ENCODE measurements at places on chromosomes 2 and 18. TPM values are rescaled to one million over a fixed set of nuclear protein-coding genes. Genes with fewer than 3 reads are reported as not detected.

PTPRN gene
- 0.90 TPM for polyA plus RNA-seq

UGT1A8 gene
- 0.05 TPM for polyA plus RNA-seq

DPYSL5 gene
- polyA plus RNA-seq = 6.8 TPM

DNAH6 gene
- 0.13 TPM for polyA plus RNA-seq

MAL gene
- not detected for polyA plus RNA-seq

KIAA2012 gene
- 0.05 TPM for polyA plus RNA-seq

CTNNA2 gene
- 0.72 TPM for polyA plus RNA-seq

NT5C1B gene
- polyA plus RNA-seq = not detected

- DNase-seq = no peak
These were observed 32.5 kb downstream of the HS6ST1 start for GRCh38 chr2:128286011-128286721.

GRCh38 chr2:85861180-85861579, 27.6 kb downstream of the ST3GAL5 start:
- DNase-seq = no peak

DNA sequence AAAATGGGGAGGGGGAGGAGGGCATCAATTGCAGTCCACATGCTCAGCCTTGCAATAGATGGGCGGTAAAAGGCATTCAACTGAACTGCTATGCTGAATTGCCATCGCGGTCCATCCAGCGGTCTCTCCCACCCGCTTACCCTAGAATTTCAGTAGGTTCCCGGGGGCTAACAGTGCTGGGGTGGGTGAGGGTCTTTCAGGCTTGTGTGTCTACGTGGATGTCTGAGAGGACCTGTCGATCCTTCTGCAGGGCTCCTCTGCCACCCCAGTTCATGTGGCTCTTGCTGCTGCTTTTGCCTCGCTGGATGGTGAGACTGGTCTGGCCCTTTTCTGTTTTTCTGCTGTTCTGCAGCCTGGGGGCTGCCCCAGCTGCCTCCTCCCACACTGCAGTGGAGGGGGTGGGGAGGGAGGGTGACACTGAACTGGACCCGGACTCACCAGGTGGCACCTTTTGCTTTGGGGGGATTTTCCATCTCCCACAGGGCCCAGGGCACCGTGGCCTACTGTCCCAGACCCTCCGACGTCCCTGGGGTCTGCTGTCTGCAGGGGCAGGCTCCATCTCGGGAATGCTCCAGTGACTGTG, 14.1 kb downstream of the ACKR3 start:
- no peak for DNase-seq

GRCh38 chr2:101983928-101984327, 7.8 kb upstream of the IL1R2 start:
- DNase-seq = no peak

GRCh38 chr2:120778244-120778643, 42.6 kb downstream of the GLI2 start:
- no peak for DNase-seq

DNA sequence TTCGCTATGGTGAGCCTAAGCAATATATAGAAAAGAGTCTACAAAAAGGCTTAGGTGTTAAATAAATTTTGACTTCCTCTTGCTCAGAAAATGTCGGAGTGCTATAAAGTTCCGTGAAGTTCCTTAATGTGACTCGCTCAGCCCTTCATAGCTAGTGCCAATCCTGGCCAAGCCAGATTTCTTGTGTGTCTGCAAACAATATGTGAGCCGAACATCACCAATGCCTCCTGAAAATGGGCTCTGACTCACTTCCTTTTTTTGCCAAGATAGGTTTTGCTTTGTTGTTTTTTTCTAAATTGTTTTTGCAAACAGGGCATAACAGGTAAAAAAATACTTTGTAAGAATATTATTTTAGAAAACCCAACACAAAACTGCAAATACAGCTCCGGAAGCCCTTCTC, 26.1 kb downstream of the CDC42EP3 start:
- no peak for DNase-seq

DNA sequence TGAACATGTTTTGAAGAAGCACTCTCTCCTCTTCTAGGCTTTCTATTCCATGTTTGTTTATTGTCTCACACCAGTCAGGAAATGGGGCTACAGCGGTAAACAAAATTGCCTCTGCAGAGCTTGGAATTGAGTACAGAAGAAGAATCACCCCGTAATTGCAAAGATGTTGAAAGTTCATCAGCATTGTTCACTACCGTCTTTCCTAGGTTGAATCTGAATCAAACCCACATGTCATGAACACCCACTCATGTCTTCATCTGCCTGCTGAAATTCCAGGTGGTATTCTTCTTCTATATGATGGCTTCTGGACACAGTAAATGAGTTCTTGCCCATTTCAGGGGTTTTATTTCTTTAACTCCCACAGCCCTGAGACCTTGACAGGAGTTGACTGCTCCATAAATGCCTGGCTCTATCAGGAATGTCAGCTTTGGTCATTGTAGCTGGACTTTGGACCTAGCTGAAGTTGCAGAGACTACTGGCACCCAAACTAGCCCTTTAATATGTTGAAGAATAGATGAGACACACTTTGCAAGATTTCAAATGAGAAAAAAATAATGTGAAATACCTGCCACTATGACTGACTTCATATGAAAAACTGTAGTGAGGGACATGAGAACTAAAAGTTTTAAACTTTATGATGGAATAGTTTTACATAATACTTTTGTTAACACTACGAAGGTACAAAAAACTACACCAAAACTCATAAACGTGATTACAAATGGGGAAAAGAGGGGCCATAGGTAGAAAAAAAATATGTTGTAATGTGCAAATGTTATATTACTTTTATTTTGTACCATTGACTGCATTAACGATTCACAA, 1235.3 kb upstream of the ZEB2 start:
- no peak for DNase-seq

- DNase-seq = no peak
These were observed 159.1 kb downstream of the PPP1R1C start for GRCh38 chr2:182144776-182145165.

DNA sequence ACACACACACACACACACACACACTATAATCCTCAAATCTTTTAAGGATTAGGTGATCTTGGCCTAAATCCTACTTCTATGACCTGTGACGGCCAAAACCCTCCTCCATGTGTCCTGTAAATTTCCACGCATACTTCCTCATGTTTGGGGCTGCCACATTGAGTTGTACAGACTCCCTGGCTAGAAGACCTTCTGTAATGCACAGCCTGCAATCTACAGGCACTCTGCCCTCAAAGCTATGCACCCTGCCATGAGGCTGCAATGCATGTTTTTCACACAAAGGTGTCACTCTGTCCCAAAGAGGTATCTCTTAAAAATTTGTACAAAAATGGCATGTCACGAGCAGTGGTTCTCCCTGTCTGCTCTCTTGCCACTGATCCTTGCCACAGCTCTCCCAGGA, 26.4 kb upstream of the B4GALT6 start:
- DNase-seq = peak; percentile 4

- no peak for DNase-seq
These were observed 1.9 kb downstream of the DUSP2 start for GRCh38 chr2:96143231-96143847.

DNA sequence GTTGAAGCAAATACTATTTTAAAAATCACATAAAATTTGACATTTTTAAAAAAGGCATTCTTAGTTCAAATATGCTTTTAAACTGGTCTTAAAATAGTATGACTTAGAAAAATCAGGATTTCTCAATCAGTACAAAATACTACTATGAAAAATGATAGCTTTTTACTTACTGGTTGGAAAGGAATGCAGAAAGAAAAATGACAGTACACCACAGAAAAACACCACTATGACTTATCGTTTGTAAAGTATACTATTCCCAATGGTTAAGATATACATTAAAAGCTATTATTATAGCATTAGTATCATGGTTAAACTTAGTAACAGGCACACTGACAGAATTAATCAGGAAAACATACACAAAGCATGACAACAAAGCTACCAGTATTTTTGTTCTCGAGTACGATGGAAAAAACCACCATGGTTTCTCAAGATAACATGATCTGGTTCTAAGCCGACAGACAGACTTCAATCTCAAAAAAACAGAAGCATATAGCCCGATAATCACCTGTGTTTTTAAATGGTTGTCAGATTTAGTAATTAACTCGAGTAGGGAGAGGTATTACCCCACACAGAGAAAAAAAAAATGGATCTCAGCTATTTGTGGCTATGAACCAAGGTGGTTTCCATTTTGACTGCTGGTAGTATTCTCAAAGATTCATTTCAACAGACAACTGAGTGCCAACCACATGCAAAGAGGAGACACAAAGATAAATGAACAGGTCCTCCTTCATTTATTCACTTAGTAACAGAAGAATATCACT, 39.1 kb downstream of the CUL3 start:
- DNase-seq = no peak

GRCh38 chr2:54986264-54986663, 64.0 kb downstream of the RTN4 start:
- no peak for DNase-seq

DNA sequence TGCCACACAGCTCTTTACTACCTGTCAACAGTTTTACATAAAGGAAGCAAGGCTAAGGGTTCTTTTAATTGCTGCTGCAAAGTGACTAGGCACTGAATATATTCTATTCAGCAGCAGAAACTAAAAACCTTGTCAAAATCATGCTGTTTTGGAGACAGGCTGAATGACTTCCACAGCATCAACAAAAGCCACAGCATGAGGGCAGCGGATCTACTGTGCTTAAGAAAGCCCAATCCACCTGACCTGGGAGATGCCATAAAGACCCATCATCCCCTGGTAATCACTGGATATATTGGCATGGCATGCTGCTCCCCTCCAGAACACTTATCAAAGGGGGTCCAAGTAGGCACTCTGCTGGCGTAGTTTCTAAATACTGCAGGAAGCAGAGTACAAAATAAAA, 715.1 kb upstream of the SLC8A1 start:
- DNase-seq = no peak

- DNase-seq = no peak
These were observed 187.3 kb downstream of the VAPA start for GRCh38 chr18:10100941-10101701.

- DNase-seq = peak; percentile 84
These were observed 3.6 kb downstream of the IGFBP2 start for GRCh38 chr2:216636551-216637450.

- DNase-seq = no peak
These were observed 44.1 kb upstream of the SIX3 start for GRCh38 chr2:44897406-44897805.

DNA sequence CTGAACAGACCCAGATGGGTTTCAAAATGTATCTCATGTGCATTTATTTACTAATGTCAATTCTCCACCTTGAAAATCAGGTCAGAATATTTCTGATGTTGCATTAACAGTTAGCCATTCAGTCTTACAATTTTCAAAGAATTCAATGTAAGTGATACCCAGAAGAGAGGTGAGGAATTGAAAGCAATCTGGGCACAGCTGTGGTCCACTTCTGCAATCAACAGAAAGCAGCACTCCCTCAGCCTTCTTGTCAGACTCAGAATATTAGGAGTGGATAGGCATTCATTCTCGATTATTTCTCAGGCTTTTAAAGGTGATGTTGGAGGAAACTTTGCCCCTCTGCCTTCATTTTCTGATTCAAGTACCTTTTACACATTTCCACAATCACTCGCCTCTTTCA, 15.7 kb downstream of the CCL20 start:
- no peak for DNase-seq
